Prostate gland (tissue), 2 donors: ENCODE measurements at places on chromosomes 6 and 20. TPM values are rescaled to one million over a fixed set of nuclear protein-coding genes. Genes with fewer than 3 reads are reported as not detected.

GRCh38 chr6:140236732-140237131 lies 862.3 kb upstream of the CITED2 start:
- DNase-seq = no peak

DNA sequence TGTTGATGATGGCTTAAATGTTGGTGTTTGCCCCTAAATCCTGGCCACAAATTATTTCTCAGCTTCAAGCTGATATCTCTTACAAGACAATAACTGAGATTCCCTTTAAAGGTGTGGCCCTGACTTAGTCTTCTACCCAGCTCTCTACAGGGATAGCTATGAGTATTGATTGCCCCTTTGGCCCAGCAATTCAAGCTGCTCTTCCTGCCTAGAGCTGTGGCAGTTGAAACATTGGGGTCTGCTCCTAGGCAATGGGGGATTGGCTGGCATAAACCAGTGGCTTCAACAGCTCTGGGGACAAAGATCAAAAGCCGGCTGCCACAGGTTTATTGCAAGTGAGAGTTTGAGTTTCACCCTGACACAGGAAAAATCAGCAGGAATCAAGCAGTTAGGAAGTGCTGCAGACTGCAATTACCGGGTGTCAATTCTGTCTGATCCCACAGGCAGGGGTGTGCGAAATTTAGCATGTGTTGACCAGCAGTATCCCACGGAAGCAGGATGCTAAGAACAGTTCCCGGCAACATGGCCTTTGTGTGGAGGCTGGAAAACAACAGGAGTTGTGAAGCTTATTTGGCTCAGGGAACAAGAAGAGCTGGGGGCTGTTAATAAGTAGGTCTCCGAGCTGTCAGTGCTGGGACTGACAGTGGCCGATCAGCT lies 66.2 kb upstream of the IYD start:
- DNase-seq = no peak

DNA sequence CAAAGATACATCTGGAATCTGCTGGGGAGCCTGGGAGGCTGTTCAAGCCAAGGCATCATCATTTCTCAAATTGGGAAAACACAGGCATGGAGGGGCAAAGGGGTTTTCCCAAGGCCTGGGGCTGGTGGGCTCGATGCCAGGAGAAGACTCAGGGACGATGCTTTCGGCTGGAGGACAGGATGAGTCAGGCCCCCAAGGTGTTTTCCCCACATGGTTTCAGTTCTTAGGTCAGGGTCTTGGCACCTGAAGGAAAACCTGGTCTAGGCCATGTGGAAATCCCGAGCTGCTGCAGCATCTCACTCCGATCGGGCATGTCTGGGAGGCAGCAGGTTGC lies 348.1 kb downstream of the CDC5L start:
- no peak for DNase-seq

DNA sequence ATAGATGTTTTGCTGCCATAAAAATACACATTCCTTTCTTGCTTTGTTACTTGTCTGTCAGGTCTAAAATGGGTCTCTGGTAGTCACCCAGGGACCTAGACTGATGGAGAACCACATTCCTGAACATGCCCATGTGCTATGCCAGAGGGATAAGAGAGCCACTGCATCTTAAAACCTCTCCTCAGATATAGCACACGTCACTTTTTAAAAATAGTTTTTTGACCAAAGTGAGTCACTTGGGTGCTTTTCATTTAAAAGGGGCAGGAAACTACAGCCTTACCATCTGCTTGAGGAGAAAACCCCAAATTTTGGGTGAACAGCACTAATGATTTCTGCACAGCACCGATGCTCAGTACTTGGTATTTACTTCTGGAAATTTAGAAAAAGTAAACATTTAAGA lies 197.8 kb downstream of the OGFRL1 start:
- DNase-seq = no peak

DNA sequence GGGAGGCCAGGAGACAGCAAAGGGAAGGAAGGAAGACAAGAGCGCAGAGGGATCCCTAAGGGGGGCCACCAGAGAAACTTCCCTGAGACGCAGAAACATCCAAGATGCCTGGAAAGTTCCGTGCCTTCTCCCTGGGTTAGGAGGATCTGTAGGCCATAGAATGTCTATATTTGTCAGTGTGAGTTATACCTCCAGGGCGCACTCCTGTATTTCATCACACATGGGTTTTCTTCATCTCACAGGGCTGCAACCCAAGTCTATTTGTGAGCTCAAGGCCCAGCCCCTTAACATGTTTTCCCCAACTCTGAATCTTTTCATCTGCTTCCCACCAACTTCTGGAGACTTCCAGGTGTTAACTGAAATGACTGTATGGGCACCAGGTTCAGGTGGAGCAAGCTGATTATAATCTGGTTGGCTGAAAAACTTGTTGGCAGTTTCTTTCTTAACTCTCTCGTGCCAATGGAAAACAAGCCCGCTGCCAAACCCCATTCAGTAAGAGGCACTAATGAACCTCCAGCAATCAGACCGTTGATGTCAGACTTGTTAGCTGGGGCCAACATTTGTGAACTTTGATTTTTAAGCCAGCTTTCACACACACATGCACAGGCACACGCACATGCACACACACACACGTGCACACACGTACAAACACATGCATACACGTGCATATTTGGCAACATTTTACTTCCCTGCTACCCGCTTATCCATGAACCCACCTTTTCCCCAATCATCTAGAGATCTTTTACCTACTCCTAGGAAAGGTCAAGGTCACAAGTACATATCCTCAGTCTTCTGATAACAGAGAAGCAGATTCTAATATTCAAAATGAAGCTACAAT lies 247.5 kb upstream of the GMDS start:
- no peak for DNase-seq

DNA sequence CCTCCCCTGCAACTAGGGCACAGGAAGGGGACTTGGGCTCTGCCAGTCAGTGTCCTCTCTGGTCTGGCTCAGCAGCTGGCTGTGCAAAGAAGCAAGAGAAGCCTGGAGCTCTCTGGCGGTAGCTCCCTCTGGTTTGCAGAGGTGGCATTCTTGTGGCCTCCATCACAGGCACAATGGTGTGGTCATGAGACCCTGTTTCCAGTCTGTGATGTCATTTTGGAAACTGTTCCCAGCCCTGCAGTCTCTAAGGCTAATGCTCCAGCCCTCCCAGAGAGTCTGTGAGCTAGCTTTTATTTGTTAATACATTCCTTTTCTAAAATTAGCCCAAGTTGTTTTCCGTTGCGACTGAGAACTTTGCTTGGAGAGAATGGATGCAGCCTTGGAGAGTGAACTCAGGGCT lies 69.5 kb upstream of the FOXQ1 start:
- no peak for DNase-seq

DNA sequence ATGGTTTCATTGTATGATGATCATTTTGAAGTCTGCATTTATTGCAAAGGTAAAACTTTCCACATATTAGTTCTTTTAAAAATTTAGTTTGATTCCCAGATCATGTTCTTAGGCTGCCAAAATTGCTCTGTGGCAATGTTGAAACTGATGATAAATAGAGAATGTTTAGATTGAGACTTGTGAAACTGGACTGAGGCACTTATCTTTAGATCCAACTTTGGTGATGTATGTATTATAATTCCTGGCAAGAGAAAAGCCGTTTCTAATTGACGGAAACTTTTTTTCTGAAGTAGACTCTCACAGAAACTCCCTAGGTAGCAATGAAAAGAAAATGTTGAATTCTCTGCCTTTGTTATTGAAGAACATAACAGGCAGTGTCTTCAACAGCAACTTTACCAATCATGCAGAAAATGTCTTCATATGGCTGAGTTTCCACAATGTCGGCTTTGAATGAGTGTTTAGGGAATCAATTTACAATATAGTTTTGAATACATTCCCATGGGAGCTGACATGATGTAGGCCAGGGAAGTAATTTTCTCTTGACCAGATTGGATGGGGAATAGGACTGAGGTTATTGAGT lies 456.2 kb downstream of the CD109 start:
- no peak for DNase-seq

DNA sequence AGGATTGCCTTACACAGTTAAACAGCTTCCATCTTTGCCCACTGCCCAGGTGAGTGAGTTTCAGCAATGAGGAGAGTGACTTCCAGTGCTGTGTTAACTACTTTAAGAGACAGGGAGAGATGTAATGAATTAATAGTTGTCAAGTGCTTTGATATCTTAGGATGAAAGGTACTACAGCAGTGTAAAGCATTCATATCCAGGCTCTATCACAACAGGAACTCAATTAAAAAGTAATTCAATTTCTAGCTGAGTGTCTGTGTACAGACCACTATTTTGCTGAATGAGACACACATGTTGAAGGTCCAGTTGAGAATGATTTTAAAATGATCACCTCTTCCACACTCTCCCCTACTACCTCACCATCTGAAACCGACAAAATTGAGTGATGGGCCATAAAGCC lies 70.7 kb upstream of the BEND3 start:
- DNase-seq = no peak

DNA sequence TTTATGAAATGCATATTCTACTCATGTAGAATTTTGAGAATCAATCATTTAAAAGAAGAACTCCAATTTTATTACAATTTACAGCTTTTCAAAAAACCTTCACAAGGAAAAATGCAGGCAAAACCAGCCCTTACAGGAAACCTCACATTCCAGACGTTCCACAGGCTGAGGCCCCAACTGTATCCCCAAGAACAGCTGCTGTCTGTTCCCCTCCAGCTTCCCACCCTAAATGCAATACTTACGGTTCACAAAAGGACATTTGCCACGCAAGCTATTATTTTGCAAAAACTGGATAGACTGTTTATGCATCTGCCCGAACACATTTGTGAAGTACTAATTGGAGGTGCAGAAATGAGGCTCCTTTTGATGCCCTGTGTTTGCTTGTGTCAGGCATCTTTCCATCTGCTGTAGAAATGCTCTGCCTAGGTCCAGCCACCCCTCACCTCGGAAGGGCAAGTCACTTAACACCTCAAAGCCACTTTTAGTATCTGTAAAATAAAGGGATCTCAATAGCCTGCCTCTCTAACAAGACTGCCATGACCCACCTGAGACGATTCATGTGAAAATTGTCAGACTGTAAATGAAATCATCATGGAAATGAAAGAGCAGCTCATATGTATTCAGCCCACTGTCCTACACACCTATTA lies 26.5 kb downstream of the PDE10A start:
- DNase-seq = no peak

- DNase-seq = no peak
These were observed 14.7 kb downstream of the NRSN2 start for GRCh38 chr20:361561-361960.

GRCh38 chr6:31687860-31688693 lies 7.2 kb upstream of the LY6G5C start:
- DNase-seq = no peak

GRCh38 chr20:19381947-19382346 lies 169.5 kb downstream of the SLC24A3 start:
- no peak for DNase-seq

GRCh38 chr20:34514897-34515483 lies 1.2 kb upstream of the DYNLRB1 start:
- DNase-seq = no peak

GRCh38 chr6:170188571-170189001 lies 102.3 kb downstream of the DLL1 start:
- peak; percentile 6 for DNase-seq

GRCh38 chr6:85675030-85675819 lies 32.5 kb upstream of the SYNCRIP start:
- DNase-seq = no peak

GRCh38 chr6:35663447-35664235 lies 25.1 kb downstream of the FKBP5 start:
- DNase-seq = no peak

GRCh38 chr6:87364602-87365252 lies 20.1 kb downstream of the C6orf163 start:
- no peak for DNase-seq

DNA sequence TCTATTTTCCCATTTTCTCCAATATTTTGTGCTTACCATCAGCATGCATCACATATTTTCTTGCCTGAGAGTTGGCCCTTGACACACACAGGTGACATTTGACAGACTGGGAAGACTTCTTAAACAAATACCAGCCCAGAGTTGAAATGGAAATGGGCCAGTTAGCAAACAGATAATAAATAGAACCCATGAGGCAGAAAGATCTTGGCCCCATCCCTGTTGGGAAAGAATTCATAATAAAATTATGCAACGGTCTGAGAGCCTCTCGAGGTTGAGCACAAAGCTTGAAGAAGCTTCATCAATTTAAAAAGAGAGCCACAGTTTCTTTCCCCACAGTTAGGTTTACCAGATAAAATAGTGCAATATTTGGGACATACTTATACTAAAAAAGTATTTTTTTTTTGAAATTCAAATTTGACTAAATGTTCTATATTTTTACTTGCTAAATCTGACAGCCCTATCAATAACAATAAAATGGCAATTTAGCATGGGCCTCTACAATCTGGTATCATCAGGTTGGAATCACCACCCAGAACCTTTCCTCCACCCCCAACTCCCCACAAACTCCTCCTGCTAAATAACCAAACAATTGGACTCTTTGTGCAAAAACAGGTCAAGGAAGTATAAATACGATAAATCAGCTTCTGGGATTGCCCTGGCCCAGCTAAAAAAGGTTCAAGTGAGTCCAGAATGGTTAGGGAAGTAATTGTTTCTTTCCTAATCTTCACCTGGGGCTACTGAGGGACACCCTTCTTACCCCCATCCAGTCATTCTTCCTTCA lies 129.8 kb downstream of the CD164 start:
- DNase-seq = peak; percentile 63

NNAT gene
- 0.41 TPM for total RNA-seq

MEI4 gene
- total RNA-seq = not detected

GPLD1 gene
- 3.1 TPM for total RNA-seq

C4A gene
- total RNA-seq = 32.8 TPM

NHSL1 gene
- total RNA-seq = 2.1 TPM

TMEM151B gene
- 0.09 TPM for total RNA-seq

UBD gene
- 2.0 TPM for total RNA-seq

RBPJL gene
- not detected for total RNA-seq

CRYBG1 gene
- 75.4 TPM for total RNA-seq

SLC2A10 gene
- 54.9 TPM for total RNA-seq

PAX1 gene
- total RNA-seq = not detected

SLC13A3 gene
- total RNA-seq = 16.9 TPM

TFAP2D gene
- total RNA-seq = not detected

RAET1E gene
- 0.23 TPM for total RNA-seq
